ENCODE measurements at places on chromosomes 4 and X.
A peak's percentile ranks its signal among the peaks of the same experiment; 100 is the strongest.

DNA sequence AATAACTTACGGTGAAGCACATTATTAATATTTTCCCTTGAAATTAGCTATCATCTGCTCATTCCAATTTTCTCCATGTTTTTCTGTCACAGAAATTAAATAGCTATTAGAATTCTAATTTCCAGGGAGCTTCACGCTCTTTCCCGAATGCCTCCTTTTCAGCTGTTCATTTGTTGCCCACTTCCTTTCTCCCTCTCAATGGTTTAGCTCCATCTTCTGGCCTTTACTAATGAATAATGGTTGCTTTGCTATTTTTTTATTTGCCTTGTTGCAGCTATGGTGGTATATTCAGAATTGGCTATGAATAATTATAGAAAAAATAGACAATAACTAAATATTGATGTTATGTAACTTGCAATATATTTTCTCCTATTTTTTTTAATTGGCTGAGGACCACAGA lies 70.5 kb downstream of the GRIA2 start:
- no peak for DNase-seq

GRCh38 chr4:174553828-174554227 lies 31.5 kb upstream of the HPGD start:
- DNase-seq: peak; percentile 51

- no peak for DNase-seq
Observed at GRCh38 chr4:73415807-73416238, 11.7 kb downstream of the ALB start.

GRCh38 chr4:77170926-77171325 lies 13.9 kb downstream of the CCNG2 start:
- no peak for DNase-seq

- DNase-seq: no peak
Observed at GRCh38 chr4:6097581-6097980, 79.3 kb upstream of the C4orf50 start.

DNA sequence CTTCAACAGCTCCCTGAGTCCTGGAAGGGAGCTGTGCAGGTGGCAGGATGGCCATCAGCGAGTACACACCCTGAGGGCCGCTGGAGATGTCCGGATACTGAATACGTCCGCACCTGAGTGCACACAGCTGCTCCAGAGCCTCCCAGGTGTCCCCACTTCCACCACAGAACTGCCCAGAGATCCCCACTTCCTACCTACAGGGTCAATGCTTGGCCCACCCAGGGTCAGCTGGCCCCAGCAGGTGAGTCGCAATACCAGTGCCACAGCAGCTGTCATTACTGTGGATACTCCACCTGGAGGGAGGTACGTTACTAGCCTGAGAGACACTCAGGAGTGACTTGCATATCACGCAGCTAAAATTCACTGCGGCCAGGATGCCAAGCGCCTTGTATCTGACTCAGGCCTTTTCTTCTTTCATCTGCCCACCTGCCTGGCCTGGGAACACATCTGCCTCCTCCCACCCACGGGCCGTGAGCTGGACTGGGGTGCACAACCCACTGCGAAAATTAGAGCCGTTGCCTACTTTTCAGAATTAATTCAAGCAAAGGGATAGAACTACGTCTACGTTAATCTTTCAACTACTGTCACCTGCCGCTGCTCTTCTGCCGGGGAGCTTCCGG lies 9.4 kb downstream of the C4orf50 start:
- no peak for DNase-seq

DNA sequence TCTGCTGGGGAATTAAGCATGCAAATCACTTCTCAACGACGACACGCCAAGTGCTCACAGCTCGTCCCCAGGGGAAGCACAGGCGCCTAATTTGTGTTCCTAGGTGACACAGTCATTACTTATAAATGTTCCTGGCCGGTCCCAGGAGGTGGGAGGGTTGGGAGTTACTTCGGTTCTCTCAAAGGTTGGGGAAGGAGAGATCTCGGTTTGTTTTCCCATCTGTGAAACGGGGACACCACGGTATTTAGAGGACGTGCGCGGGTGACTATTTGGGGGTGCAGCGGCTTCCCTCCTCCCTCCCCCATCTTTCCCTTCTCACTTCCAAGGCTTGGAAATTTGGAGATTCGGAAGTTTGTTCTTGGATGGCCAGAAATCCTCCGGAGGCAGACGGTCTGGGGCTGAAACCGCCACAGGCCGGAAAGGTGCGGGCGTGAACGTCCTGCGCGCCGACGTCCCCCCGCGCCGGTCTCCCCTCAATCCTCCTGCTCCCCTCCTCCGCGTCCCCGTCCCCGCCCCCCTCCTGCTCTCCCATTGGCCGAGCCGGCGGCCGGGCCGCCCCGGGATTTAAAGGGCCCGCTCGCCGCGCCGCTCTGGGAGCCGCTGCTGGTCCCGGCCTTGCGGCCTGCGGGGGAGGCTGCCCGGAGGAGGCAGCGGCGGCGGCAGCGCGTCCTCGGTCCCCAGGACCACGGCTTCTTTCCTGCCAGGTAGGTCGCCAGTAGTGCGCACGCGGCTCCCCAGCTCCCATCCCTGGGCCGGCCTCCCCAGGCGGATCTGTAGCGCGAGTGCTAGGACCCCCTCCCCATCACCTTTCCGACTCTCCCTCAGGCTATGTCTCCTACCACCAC lies at the start of gene PORCN:
Gene PORCN, plus strand, starts transcription at position 593 of the 845 bp plus-strand sequence. CDS start 829 bp downstream, outside the sequence.
- no peak for DNase-seq

DNA sequence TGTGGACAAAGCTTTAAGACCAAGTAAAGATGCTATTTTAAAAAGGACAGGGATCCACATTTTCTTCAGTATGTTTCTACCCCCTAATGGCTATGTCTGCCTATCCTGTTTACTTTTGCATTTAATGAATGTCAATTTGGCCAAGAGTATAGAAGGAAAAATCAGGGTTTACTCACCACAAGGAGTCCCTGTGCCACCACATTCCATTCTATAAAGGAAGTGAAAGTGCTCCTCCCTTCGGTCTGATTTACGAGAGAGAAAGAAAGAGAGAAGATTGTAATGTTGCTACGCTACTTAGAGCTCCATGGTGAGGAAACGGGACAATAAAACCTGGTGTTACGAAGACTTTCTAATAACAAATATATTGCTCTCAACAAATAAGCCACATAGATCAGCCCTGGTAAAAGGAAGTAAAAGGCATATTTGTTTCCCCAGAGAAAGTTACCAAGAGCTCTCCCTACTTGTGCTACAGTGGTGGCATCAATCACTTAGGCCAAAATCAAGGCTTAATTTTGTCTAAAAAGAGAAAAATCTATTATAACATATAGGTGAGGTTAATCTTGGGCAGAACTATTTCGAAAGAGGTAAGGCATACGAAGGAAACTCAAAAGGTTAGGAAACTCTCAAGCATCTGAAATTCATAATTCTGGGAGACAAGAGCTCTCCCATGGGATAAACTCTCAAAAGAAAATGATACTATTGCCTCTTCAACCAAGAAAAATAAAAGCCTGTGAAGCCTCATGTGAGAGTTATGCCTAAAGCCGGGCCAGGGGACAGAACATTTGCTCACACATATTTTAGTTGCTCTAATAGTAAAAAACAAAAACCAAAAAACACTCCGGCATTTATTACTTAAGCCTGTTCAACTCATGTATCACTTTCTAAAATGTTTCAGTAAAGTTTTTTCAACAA lies 29.5 kb downstream of the TAPT1 start:
- DNase-seq: peak; percentile 70
